ENCODE measurements at places on chromosomes 3 and 15.
A peak's percentile ranks its signal among the peaks of the same experiment; 100 is the strongest.

GRCh38 chr15:69604072-69604411, 151.4 kb downstream of the RPLP1 start:
- no peak for DNase-seq

- no peak for DNase-seq
Measured at GRCh38 chr3:131072845-131073244, 46.2 kb downstream of the NEK11 start.

DNA sequence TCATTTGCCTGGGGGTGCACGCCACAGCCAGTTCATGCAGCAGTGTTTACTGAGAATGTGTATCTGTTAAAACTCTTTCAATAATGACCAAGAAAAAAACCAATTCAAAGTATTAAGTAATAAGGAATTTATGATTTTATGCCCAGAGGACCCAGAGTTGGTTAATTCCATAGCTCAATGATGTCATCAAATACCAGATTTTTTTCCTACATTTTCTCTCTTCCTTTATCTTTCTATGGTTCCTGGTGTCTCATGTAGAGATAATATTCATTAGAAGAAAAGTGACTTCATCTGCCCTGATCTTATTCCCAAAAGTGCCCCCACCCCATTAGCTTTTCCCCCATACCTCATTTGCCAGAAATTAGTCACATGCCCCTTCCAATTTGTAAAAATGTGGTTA, 44.6 kb upstream of the LMCD1 start:
- no peak for DNase-seq

DNA sequence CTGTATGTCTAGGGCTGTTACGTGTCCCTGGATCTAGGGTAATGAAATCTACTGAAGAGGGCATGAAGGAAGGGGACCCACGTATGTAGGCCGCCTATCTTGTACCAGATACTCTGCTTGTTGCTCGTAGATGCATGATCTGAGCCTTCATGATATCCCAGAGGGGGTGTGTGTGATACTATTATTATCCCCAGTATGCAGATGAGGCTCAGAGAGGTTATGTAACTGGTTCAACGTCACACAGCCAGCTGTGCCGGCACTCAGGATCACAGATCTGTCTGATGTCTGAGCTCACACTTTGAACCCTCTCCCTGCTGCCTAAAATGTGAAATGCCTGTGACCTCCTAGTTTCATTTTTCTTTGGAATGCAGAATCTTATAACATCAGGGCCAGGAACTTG, 36.2 kb upstream of the SEC13 start:
- DNase-seq: no peak

DNA sequence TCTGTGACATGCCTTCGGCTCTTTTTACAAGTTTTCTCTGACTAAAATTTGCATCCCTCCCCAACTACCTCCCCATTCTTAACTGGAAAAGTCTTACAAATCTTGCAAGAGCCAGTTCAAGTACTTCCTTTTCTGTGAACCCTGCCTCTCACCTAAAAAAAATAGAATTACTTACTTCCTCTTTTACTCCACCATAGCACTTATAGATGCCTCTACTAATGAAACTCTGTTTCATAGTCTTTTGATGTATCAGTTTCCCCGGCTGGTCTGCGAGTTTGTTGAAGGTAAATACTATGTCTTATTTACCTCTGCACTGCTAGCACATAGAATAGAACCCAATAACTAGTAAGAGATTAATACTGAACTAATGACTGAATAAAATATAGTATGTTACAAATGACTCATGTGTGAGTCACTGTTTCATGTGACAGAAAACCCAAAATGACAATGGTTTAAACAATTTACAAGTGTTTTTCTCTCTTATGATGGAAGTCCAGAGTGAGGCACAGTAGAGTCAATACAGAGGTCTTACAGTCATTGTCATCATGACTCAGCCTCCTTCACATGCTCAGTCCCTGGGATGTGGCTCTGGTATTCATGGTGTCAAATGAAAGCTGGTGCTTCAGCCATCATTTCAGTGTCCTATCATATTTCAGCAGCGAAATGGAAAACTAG, 393.5 kb downstream of the RSL24D1 start:
- peak; percentile 1 for DNase-seq

GRCh38 chr3:33790091-33790490, 8.3 kb upstream of the PDCD6IP start:
- no peak for DNase-seq

DNA sequence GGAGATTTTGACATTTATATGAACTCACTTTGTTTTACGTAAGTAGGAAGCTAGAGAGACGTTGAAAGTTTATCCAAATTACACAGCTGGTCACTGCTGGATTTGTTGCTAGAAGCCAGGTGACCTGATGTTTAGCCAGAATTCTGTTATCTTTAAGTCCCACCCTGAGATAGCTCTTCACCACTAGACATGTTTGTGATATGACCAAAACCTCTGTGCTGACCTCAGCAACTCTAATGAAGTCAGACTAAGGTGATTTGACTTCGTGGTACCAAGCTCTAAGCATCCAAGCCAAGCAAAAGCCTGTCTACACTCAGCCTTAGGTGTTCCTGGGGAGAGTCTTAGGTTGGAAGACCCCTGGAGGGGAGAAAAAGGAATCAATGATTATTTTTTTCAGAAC, 102.4 kb downstream of the ARRDC4 start:
- no peak for DNase-seq

GRCh38 chr3:140523600-140523999, 154.3 kb upstream of the TRIM42 start:
- DNase-seq: no peak

GRCh38 chr15:86336051-86336788, 256.5 kb downstream of the AGBL1 start:
- DNase-seq: no peak

DNA sequence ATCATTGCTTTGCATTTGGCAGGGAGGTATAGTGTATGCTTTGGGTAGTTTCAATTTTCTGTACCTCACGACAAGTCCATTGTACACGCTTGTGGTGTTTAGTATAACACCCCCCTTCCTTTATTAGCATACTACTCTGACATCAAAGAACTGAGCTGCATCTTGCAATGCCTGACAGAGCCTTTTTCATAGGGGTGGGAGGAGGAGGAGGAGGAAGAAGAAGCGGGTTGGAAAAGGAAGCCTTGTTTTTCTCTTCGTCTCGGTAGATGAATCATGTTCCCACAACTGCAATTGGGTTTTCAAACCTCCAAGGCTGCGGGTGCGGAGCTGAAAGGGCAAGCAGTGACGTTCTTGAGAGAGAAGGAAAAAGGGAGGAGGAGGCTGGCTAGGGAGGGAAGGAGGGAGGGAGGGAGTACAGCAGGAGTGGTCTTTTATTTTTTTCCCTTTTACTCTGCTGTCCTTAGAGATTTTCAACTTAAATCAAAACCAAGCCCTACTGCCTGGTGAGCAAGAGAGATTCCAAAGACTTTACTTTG, 175.7 kb downstream of the KLHL25 start:
- DNase-seq: peak; percentile 89

DNA sequence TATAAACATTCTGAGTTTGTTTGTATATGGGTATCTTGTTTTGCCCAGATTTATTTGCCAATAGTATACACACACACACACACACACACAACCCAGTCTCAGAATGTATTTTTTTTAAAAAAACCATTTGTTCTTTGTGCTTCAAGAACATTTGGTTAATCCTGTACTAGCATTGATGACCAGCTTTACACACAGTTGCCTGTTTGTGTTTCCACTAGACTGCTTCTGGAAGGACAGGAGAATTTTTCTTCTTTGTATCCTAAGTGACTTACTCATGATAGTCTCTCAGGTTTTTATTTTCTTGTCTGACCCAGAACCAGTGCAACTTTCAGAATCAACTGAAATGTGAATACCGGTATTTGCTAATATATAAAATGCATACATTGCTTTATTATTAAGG, 40.5 kb downstream of the U2SURP start:
- DNase-seq: no peak

GRCh38 chr3:25128735-25129134, 299.3 kb upstream of the RARB start:
- DNase-seq: no peak

GRCh38 chr3:157865352-157866000, 240.7 kb downstream of the SHOX2 start:
- peak; percentile 27 for DNase-seq

DNA sequence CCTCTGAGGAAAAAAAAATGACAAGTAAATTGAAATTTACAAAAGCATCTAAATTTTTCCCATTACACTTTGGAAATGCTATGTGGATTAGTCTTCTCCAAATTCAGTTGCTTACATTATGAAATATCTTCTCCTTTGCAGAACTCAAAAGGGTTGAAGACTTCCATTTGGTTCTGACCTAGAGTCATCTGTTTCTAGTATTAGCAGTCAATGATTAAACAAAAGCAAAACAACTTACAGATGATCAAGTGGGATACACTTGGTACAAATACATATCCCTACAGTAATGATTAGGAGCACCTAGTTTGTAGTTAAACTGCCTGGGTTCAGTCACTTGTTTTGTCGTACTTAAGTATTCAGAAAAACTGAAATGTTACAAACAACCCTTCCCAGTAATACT, 136.2 kb downstream of the MBNL1 start:
- no peak for DNase-seq

DNA sequence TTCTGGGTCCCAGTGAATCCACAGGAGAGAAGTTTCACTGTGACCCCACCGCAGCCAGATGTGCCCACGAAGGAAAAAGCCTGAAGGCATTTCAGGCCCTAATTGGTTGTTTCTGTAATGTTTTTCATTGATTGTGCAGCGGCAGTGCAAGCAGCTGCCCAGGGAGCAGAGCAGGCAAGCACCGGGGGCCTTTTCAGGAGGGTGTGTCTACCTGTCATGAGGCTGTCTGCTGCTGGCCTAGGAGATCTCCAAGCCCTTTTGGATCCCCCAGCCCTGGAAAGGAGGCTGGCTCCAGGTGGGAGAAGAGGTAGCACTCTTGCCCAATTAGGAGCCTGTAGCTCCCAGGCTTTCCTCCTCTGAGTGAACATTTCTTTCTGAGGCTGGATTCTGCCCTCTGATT, 108.8 kb downstream of the EPHB1 start:
- no peak for DNase-seq

- DNase-seq: no peak
Measured at GRCh38 chr3:51963951-51964451, 3.3 kb downstream of the PCBP4 start.

GRCh38 chr3:55198554-55198953, 270.7 kb upstream of the LRTM1 start:
- DNase-seq: no peak

- DNase-seq: no peak
Measured at GRCh38 chr3:55333923-55334322, 153.2 kb downstream of the WNT5A start.

DNA sequence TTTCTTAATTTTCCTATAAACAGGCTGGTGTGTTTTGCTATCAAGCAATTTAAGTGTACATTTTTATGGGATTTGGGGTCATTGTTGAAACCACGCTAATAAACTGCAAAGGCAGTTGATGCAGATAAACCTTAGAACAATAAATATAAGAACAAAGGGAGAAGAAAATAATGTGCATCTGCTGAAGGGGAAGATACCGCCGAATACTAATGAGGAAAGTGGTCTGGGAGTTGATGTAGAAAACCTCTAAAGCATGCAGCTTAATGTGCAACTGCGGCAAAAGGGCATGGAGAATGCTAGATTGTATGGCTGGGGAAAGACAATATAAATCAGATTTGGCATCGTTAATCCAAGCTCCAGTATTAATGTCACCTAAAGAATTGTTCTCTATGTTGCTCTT, 29.8 kb upstream of the CHL1 start:
- DNase-seq: no peak

- DNase-seq: no peak
Measured at GRCh38 chr3:16546186-16547010, 32.9 kb upstream of the RFTN1 start.

DNA sequence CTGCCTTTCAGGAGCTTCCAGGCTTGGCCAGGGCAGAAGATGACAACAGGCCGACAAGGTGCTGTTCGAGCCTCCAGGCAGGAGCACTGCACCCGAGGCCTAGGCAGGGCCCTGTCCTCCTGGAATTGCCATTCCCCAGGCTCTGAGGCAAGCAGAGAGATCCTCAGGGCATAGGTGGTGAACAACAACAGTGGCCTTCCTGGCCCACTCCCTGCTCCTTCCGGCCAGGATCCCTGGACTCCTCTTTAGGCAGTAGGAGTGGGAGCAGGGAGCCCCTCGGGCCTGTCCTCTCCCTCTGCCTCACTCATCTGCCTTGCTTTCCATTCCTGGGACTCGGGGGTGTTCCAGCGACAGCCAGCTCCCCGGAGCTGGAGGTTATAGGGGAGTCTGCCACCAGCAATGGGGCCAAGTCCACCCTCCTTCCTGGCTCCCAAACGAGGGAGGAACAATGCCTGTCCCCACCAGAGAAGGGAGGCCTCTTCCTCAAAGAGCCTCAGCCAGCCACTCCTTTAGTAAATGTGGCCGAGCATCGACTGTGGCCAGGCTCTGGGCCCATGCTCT, 135.0 kb downstream of the NUP210 start:
- no peak for DNase-seq

GRCh38 chr3:30626443-30627180, 20.2 kb downstream of the TGFBR2 start:
- no peak for DNase-seq

DNA sequence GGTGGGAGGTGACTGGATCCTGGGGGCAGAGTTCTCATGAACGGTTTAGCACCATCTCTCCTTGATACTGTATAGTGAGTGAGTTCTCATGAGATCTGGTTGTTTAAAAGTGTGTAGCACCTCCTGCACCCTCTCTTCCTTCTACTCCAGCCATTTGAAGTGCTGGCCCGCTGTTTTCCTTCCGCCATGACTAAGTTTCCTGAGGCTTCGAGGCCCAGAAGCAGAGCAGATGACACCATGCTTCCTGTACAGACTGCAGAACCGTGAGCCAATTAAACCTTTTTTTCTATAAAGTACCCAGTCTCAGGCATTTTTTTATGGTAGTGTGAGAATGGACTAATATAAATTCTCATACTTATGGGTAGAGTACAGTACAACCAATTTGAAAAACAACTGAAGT, 123.6 kb upstream of the BHLHE40 start:
- no peak for DNase-seq

DNA sequence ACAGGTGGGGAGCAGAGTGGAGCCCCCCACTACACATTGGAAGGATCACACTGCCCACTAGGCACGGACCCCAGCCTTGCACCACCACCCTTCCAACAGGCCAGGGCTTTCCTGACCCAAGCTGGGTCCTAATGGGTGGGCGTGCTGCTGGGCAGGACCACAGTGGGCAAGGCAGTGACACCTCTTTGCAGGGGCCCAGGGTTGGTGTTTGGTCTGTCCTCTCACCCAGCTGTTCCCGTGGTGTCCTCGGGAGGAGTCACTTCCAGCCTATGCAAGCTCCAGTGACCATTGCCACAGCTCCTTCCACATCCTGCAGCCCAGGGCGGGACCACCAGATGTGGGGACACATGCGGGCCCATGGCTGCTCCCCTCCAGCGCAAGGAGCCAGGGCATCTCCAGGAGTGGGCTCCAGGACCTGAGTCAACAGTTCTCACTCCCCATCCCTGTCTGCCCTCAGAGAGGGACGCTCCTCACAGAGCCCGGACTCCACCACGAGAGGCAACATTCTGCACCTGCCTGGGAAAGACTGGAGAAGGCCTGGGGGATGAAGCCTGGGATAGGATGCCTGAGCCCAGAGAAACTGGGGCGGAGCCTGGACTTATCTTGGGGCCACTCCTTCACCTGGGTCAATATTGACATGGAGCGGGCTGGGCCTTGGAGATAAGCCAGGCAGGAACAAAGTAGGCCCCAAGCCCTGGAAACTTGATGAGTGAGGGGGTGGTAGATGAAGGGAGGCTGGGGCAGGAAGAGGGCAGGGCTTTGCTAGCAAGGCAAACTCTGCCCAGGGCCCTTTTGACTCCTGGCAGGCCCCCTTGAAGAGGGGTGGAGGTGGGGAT, 3.9 kb upstream of the VILL start:
- DNase-seq: no peak

Measured in CD4-positive, alpha-beta T cell treated with Interleukin-4 for 4 hours (primary cell).